ENCODE measurements at places on chromosomes 1 and 21.

DNA sequence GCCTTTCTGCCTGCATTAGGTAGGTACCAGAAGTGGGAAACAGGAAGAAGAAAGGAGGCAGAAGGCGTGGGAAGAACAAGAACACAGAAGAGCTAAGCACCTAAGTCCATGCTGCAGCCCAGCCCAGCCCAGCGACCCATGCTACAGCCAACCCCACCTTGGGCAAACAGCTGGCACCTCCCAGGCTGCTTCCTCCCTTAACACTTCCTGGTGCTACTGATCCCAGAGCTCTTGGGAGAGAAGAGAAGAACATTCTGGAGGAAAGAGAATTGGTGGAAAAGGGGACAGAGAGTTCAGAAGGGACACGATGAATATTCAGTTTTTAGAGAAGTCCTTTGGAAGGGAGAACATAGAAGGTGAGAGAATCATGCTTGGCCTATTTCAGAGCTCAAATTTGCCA, 28.5 kb downstream of the PLEKHA6 start:
- DNase-seq = no peak

DNA sequence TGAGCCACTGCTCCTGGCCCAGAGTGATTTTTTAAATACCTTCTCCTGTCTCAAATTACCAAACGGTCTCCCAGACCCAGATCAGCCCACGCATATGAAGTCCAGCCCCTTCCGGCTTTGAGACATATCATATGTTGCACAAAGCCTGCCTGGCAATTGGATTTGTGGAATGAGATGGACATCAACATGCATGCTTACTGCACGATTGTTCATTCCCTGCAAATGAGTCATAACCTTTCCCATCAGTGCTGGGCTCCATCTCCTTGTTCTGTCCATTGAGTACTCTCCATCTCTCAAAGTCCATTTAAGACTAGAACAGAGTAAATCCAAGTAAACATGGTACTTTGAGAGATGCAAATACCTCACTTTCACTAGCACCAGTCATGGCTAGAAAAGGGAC, 612.2 kb upstream of the USP24 start:
- DNase-seq = peak; percentile 94

GRCh38 chr1:187078916-187079315, 250.2 kb downstream of the PLA2G4A start:
- DNase-seq = no peak

DNA sequence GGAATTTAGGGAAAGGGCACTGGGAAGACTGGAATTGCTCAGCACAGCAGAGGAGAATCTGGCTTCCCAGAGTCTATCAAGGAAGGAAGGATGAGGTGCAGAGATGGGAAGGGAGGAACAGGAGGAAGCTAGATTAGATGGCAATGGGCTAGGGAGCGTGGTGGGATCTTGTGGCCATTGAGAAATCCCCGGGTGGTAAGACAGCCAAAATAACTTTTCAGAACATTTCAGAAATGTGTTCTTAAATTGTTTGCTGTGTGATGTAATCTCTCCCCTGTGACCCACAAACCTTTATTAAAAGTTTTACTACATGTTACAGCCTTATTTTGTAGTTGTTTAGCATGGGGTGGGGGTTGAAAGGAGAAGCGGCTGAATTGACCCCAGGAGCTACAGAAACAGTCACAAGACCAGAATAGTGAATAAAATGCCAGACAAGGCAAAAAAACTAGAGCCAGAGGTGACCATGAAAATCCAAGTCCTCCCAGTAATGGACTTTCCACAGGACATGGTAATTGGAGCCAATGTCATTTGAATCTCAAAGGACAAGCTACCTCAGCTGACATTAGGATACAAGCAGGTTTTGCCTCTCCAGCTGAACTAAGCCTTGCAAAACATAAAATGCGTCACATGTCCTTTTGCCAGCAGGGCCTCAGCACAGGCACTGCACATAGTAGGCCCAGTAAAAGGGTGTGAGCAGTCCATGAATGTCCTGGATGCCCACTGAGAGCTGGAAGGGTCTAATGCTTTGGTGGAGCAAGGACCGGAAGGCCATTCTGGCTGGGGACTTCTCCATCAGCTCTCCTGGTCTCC, 980 bp upstream of the AHCYL1 start:
- no peak for DNase-seq

DNA sequence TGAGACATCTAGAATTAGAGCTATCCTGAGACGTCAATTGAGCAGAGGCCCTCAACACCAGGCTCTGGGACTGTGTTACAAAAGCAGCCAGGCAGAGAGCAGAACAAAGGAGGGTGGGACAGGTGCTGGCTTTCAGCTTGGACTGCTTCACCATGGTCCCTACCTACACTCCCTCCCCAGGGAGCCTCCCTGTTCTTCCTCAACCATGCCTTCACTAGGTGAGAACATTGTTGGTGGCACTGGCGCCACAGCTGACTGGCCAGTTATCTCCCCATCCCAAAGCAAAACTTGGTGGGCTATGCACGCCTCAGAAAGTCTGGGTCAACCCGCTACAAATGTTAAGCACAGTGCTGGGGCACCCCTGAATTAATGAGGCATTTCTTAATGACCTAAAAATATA, 87.8 kb downstream of the NMNAT2 start:
- no peak for DNase-seq

DNA sequence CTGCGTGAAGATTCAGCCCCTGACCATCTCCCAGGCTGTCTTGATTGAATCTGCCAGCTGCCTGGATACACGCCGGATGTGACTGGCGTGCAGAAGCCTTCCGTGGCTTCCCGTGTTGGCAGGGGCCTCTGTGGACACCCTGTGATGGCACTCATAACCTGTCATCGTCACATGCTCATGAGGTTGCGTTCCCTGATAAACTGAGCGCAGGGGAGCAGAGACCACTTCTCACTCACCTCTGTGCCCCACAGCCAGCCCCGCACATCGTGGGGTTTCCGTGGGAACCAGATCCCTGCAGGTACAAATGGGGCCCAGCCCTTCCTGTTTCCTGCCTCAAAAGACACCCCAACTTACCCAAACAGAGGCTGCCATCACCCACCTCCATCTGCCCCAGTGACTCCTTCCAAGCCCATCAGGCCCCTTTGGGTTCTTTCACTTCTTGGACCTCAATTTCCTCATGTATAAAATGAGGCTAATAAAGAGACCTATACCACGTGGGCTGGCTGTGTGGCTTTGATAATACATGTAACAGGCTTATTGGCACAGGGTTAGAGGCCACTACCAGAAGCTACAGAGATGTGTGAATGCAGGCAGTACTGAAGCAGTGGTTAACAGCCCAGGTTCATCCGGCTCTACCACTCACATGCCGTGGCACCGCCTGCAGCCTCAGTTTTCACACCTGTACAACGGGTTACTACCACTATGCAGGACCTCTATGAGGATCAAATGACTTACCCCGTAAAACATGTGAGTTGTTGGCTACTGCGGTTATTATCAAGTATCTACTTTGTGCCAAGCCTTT, 23.6 kb downstream of the HTR6 start:
- no peak for DNase-seq

DNA sequence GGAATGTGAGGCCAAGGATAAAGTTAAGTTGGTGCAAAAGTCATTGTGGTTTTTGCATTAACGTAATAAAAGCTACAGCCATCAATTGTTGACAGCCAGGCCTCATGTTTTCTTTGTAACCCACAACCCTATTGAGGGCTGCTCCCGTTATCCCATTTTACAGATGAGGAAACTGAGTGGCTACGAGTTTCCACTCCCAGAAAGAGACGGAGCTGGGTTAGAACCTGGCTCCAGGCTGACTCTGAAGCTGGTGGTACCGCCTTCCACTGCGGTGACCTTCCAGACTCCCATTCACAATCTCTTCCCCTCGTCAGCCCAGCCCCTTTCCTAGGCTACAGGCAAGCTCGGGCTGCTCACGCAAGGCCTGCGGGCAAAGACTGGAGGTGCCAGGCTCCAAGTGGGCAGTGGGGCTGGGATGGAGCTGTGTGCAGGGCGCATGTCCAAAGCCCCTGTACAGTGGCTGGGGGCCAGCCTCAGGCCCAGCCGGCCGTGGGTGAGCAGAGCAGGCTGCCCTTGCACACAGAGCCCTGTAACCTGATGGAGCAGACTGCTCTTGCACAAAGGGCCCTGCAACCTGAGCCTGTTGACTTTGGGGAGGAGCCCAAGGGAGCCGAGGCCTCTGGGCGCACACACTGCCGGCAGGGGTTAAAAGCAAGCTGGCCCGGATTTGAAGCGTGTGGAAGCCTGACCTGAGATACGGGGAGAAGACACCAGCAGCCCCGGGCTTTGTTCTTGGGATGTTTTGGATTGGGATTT, 97.4 kb upstream of the TMPRSS2 start:
- DNase-seq = no peak

DNA sequence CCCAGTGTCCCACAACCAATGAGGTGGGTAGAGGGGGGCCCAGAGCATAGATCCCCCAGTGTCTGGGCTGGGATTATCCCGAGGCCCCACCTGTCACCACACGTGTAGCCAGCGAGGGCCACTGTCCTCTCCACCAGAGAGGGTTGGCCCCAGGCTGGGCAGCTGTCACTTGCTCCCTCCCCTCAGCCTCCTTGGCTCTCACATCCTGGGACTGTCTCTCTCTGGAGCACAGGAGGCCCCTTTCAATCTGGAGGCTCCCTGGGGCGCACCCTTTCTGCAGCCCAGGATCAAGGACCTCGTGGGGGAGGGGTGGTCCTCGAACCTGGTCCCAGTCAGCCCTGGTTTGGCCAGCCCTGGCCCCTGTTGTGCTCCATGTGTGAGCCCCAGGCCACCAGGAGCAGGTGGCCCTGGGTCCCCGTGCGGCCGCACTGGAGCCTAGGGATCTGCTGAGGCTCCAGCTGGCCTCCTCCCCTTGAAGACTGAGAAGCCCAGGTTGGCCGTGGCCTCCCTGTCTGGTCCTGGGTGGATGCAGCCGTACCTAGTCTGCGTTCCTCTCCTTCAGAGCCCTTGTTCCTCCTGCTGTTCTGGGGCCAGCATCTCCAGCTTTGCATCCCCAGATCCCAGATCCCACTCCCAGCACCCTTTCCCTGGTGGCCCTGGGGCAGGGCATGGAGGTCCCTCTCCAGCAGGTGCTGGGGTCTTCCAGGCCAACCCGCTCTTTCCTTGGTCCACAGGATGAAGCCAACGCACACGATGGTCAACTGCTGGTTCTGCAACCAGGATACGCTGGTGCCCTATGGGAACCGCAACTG, 6.7 kb downstream of the TMEM201 start:
- DNase-seq = no peak

DNA sequence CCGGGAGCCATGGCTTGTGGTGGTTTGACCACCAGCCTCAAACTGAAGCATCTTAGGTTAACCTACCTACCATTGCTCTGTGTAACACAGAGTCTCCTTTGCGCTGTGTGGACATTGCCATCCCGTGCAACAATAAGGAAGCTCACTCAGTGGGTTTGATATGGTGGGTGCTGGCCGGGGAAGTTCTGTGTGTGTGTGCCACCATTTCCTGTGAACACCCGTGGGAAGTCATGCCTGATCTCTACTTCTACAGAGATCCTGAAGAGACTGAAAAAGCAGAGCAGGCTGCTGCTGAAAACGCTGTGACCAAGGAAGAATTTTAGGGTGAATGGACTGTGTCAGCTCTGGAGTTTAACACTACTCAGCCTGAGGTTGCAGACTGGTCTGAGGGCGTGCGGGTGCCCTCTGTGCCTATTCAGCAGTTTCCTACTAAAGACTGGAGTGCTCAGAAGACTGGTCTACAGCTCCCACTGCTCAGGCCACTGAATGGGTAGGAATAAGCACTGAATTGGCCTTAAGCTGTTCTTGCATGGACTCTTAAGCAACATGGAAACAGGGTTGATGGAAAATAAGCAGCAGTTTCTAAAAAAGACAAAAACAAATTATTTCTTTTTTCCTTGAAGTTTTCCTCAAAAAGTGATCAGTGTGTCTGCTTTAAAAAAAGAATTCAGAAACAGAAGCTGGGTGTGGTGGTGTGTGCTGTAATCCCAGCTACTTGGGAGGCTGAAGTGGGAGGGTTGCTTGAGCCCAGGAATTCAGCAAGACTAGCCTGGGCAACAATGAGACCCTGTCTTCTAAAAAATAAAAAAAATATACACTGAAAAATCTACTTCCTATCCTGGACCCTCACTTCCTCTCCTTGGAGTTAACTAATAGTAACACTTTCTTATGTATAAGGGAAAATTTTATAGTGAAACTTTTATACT, 14.6 kb downstream of the CEP350 start:
- no peak for DNase-seq

DNA sequence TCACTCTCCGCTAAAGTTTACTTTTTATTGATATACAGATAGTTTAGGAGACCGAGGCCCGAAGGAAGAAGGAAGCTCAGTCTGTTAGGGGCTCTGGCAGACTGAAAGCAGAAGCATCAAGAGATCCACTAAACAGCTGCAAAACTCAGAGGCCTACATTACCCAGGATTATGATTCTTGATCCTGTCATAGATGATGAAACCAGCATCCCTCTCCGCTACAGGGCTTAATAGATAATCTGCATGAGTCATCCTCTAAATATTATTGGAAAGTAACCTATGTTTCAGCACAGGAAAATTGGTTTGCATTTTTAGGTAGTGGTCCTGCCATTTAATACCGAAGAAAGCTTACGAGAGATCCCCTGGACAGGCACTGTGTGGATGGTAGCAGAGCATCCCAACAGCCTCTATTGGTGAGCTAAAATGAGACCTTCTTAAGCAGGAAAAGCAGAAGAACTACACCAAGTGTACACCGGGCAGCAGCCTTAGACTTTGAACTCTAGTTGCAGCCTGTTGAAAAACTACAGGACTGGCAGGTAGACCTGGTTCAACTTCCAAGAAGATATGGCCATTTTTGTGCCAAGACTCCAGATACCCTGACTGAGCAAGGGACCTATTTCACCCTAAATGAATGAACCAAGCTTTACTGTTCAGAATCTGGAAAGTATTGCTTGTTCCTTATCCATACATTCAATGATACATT, 6.8 kb downstream of the CASQ2 start:
- DNase-seq = peak; percentile 30

GRCh38 chr1:65172936-65173690, 25.1 kb downstream of the AK4 start:
- DNase-seq = no peak

DNA sequence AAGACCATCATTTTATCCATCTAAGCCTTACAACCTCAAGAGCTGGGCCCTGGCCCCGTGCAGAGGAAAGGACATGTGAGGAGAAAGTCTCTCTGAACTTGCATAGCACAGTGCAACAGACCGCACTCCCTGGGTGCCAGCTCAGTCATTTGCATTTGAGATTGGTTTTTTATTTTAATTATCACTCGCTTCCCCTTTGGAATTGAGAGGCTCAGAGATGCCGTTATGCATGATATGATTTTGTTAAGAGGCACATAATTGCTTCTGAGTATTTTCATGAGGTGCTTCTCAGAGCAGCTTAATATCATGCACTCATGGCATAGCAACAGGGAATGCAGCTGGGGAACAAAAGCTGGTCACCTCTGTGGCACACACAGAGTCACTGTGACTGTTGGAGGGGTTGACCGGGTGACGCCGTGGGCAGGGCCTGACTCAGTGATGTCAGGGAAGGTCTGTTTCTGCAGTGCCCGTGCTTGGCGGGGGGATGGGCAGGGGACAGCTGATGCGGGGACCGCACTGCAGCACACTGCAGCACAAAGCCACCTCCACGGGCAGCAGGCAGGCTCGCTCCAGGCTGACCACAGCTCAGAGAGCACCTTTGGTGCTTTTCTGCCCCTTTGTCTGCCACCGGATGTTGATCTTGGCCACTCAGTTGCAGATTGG, 43.2 kb upstream of the VAMP3 start:
- no peak for DNase-seq

GRCh38 chr1:218031901-218032300, 253.2 kb upstream of the RRP15 start:
- no peak for DNase-seq
